ENCODE measurements at places on chromosomes 12 and 14.

- no peak for DNase-seq
Observed at GRCh38 chr14:90755661-90756304, 60.4 kb downstream of the TTC7B start.

GRCh38 chr12:58253663-58254062, 312.3 kb downstream of the ATP23 start:
- no peak for DNase-seq

- no peak for DNase-seq
Observed at GRCh38 chr12:122721057-122721545, 4.5 kb upstream of the HCAR3 start.

DNA sequence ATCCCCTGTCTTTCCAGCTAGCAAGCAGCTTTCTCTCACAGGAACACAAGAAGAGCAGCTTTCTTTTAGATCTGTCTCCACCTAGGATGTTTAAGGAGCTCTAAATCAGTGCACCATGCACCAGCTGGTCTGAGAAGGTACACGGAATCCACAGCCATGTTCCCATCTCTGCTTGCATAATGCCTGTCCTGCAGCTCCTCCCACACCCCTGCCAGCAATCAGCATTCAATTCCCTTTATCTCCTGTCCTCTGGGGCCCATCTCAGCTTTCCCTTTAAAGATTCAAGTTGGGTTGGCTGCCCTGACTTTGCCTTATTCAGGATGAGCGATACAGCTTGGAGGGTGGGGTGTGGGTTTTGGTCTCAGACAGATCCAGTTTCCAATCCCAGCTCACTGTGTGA, 826.3 kb downstream of the BCL11B start:
- DNase-seq, result no peak
